ENCODE measurements at places on chromosomes 16 and 17.

DNA sequence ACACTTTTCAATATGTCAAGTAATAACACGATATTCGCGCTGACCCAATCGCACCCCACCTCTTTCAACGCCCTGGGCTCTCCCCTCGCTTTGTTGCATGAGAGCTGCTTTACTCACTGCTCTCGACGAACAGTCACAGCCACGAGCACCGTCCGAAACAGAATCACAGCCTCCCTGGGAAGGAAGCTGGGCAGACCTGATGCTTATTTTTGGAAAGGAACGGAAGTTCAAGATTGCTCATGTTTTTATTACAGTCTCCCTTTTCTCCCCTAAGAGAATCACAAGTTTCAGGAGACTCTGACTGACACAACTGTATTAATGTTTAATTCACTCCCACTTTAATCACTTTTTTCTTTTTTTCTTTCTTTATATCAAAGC, 67.8 kb downstream of the ANKRD11 start:
- no peak for DNase-seq

GRCh38 chr16:46982335-46982734, 8.9 kb upstream of the DNAJA2 start:
- DNase-seq, result no peak

DNA sequence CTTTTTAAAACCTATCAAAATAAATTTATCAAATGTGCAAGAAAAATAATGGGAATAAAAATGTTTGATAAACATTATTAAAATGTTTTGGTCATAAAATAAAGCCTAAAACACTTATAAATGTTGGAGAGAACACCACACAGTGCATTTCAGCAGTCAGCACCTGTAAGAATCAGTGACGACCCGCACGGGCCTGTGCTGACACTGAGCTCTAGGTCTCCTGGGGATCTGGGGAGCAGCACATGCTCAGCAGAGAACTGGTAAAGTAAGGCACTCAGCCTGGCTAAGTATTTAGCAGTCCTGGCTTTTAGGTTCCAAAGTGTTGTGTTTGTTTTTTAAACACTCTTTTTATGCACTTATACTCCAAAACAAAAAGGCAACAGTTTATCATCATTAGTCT, 46.9 kb downstream of the HELZ start:
- DNase-seq, result no peak

- no peak for DNase-seq
Measured at GRCh38 chr17:64950871-64951270, 31.6 kb upstream of the LRRC37A3 start.

- DNase-seq, result no peak
Measured at GRCh38 chr17:34076743-34077631, 178.1 kb upstream of the CCL2 start.

- no peak for DNase-seq
Measured at GRCh38 chr16:59655031-59655430, 920.9 kb upstream of the GOT2 start.

GRCh38 chr16:78503602-78504001, 404.1 kb downstream of the WWOX start:
- DNase-seq, result peak; percentile 38

- DNase-seq, result no peak
Measured at GRCh38 chr16:53769787-53770186, 65.8 kb downstream of the FTO start.

GRCh38 chr16:15811481-15812400, 45.1 kb downstream of the MYH11 start:
- no peak for DNase-seq

GRCh38 chr16:87412996-87413421, 20.9 kb downstream of the MAP1LC3B start:
- no peak for DNase-seq

GRCh38 chr17:17303010-17303846, at the start of gene NT5M:
Gene NT5M, plus strand, starts transcription at chr17:17303373. Its CDS starts 178 bp downstream, at chr17:17303551.
- DNase-seq, result peak; percentile 63

DNA sequence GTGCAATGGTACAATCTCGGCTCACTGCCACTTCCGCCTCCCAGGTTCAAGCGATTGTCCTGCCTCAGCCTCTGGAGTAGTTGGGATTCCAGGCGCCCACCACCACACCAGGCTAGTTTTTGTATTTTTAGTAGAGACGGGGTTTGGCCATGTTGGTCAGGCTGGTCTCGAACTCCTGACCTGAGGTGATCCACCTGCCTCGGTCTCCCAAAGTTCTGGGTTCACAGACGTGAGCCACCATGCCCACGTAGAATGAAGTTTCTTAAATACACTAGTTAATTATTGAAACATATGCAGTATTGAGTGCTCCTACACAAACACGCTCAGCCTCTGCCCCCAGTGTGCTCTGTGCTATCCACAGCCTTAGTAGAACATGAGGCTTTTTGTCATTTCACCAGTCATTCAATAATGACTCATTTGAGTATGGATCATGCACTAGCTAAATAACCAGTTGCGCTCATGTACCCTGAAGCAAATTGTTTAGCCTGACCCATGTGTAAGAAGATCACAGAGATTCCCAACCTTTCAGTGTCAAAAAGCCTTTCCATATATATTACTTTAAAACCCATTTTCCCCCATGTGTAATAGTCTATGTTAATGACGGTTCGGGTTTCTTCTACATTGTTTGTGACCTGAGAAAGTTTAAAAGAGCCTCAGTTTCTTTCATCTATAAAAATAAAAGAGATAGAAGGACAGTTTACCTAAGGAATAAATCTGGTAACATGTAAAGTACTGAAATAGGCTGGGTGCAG, 49.7 kb downstream of the TUBD1 start:
- no peak for DNase-seq

DNA sequence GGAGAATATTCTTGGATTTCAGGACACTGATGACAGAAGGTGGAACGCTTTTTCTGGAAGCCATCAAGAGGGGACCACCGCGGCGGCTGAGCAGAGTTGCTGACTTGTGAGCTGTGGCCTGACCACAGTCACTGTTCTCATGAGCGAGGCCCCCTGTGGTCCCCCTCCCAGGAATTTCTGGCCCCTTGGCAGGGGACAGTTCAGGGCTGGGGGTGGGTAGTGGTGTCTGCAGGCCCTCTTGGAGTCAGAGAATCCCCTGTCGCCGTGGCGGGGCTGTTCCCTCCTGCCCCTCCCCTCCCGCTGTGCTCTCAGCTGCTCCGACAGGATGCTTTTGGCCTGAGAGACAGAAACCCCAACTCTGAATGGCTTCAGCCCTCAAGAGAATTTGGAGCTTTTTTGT, 292.0 kb downstream of the SEC14L1 start:
- no peak for DNase-seq
